Activated naive CD8-positive, alpha-beta T cell treated with anti-CD3 and anti-CD28 coated beads, Interleukin-2, amount 10 ng/mL, durations not matched to agents 7 days and 5 days (primary cell): ENCODE measurements at places on chromosomes 3 and 15.
A peak's percentile ranks its signal among the peaks of the same experiment; 100 is the strongest.

DNA sequence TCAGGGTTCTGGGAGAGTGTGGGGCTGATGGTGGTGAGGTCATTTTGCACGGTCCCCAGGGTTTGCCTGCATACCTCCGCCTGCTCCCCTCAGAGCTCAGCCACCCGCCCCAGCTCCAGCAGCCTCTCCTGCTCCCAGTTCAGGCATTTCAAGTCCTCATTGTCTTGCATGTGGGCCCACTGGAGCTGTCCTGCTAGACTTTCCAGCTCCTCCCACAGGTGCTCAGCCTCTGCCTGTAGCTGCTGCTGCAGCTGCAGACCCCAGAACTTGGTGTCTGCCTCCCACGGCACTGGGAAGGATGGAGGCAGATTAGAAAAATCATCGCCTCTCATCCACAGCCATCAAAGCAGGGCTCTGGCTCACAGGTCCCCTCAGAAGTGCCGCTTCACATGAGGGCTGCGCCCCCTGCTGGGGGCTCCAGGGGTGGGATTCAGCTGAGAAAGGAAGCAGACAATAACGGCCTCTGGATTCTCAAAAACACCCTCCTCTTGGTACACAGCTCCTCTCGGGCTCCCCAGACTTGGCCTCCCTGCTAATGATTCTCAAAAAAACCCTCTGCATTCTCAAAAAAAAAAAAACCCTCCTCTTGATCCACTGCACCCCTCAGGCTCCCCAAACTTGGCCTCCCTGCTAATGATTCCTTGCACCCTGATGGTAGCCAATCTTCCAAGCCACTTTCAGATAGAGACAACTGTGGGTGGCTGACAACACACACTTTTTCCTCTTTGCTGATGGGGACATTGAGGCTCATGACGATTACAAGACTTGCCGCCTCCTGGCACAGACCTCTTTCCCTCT, 89.3 kb upstream of the C2CD4B start:
- peak; percentile 78 for DNase-seq

DNA sequence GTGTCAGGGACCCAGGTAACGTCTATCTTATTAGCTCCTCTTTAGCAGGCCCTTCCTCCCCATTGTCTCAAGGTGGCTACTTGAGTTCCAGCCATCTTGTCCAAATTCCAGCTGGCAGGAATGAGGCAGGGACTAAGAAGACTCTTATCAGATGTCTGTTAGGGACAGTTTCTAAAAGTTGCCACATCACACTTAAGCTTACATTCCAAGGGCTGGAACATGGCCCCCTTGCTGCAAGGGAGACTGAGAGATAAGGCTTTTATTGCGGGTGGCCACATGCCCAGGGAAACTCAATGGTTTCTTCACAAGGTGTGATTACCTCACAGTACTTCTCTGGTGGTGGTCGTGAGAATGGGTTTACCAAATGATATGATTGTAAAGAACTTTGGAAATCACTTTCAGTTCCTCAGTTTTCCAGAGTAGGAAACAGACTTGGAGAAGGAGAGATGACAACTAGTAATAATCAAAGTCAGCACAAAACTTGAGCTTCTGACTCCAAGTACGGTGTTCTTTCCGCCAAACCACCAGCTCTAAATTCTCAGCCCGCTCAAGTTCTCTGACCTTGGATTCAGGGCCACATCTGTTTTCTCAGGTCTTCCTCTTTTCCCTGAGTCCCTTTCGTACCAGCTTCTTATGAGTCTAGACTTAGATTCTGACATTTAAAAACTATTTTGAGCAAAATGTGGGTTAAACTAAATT, 14.2 kb downstream of the PDIA5 start:
- no peak for DNase-seq

- no peak for DNase-seq
These were observed 24.0 kb downstream of the KNL1 start for GRCh38 chr15:40618023-40618422.

GRCh38 chr3:125594125-125594524, 1.2 kb downstream of the OSBPL11 start:
- no peak for DNase-seq

DNA sequence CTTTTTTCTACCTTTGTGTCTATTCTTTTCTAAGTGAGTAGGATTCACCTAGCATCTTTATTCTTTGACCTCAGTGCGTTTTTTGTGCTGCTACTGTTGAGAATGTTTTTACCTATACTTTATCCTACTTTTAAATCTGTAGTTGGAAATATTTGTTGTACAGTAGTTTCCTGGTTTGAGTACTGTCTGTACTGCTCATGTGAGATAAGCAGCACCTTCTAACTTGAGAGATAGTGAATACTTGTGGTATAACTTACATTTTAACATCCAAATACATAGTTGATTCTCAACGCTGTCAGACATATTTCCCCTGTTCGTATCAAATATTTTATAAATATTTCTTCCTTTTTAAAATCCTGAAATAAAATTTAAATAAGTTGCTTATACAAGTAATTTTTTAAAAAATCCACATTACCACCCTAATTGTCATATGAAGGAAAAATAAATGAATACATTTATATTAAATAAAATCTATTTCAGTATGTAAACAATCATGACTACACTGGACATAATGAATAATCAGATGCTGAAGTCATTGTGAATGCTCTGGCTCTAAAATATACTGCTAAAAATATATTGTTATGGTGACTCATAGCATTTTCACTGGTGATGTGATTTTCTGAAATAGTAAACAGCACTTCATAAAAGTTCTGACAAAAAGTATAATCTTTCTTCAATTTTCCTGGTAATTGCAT, 17.4 kb downstream of the ATP11B start:
- no peak for DNase-seq

DNA sequence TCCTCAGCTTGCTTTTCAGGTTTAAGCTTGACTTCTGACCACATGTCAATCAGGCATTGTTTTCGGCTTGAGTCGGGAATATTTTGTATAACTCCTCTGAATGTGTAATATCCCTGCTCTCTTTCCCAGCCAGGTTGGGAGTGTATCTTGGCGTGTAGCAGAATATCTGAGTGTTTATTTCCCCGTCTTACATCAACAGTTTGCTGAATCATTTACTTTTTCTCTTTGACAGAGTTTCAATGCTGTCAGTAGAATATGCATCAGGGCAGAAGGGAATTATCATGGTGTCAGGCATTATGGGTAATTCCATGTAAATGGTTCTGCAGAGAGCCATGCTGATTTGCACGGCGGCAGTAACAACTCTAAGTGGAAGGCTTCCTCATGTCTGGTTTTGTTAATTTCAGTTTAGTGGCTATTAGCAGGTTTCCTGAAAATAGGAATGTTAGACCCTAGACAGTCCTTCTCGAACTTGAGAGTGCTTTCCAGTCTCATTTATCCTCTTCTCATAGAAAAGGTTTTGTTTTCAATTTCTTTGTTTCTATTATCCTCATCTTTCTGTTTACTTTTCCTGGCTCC, 566.3 kb downstream of the AGBL1 start:
- no peak for DNase-seq

DNA sequence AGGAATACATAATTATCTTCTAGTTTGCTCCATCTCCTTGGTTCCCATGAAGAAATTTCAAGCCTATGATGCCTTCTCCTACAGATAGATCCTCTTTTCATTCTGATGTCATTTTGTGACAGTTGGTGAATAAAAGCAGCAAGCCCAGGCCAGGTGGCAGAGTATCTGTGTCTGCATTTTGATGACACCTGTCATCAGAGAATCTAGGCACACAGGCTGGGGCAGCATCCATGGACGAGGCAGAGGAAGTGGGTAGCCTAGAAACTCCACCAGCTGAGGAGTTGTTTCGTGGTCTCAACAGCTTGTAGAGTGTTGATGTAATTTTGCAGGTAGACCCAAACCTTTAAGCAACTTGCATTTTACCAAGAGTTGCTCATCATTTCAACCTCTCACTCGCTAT, 269.8 kb downstream of the FEZF2 start:
- DNase-seq = no peak

DNA sequence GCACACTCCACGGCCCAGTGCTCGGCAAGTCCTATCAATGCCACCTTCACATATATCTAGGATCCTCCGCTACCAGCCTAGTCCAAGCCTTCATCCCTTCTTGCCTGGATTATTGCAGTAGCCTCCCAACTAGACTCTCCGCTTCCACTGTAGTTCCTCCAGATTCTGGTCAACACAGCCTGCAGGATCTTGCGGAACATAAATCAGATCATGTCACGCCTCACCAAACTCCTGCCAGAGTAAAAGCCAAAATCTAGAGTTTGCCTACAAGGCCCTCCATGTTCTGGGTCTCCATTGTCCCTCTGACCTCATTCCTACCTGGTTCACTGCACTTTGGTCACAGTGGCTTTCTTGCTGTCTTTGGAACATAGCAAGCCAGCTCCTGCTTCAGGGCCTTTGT, 3.6 kb downstream of the BDH1 start:
- DNase-seq = no peak

GRCh38 chr3:12716605-12717151, 42.4 kb downstream of the TMEM40 start:
- no peak for DNase-seq

DNA sequence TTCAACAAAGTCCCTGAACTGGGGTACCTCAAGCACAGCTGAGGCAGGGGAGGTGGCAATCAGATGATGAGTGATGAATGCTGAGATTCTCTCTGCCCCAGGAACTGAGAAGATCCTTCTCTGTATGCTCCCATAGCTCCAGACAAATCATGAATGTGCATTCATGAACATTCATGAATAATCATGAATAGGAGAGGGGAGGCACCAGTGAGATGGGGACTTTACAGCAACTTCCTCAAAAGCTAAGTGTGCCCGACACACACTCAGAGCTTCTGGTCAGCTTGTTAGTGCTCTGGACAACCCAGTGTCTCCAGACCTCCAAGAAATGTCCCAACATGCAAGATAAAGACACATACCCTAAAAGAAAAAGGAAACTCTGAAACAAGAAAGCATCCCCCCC, 24.3 kb downstream of the LRRC2 start:
- no peak for DNase-seq

GRCh38 chr15:44598892-44599291, 61.9 kb downstream of the EIF3J start:
- DNase-seq = no peak

DNA sequence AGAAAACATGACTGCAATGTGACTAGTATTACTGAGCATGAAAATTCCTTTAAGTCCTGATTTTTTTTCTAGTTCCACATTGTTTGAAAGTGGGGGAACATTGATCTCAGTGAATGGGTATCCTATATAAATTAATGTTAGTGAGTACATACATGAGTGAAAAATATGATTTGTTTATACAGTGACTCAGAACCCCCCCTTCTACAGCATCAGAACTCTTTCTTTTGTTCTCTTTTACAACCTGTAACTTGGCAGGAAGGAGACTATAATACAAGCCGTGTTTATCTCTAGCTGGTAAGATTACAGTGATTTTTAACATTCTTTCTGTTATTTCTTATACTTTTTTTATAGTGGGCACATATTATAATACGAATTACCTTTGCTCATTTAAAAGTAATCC, 384.7 kb downstream of the PDCD6IP start:
- no peak for DNase-seq

GRCh38 chr3:138472141-138472825, 37.9 kb downstream of the ESYT3 start:
- DNase-seq = no peak

DNA sequence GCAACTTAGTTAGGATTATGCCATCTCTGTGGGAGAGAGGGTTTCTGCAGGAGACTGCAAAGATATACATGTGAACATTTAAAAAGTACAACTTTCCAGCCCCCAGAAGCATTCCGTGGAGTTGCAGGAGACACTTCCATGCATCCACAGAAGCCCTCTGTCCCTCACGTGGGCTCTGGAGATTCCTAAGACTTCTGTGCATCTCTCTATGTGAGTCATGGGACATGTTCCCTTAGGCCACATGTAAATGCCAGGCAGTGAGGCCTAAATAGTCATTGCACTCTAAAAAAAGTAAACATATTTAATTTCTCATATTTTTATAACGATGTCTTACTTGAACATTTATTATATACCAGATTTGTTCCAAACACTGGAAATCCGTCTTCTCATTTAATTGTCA, 126.5 kb upstream of the ROPN1 start:
- no peak for DNase-seq

DNA sequence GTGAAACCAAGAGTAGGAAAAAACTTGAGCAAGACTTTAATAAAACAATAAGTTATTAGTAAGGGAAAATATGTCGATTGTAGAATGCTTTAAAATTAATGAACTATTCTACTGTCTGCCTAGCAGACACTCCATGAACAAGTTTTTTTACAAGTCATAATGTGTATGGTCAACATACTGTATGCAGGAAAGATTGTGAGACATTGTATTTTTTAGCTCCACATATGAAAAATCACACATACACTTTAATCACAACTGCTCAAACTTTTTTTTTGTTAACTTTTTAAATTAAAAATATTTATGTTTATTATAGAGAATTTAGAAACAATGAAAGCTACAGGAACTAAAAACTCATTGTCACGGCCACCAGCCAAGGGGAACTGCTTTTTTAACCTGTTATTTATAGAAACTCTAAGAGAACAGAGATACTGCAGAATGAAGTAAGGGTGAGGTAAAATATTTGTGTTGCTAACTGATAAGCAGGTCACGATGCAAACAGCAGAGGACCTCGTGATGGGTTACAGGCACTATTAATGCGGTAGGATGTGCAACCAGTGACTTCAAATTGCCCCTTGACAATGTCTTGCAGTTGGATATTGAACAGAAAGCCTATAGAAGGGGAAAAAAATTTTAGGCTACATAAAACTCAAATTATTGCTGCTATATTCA, 53.0 kb downstream of the THSD4 start:
- DNase-seq = no peak

- DNase-seq = no peak
These were observed 100.4 kb downstream of the MCTP2 start for GRCh38 chr15:94331731-94332130.

DNA sequence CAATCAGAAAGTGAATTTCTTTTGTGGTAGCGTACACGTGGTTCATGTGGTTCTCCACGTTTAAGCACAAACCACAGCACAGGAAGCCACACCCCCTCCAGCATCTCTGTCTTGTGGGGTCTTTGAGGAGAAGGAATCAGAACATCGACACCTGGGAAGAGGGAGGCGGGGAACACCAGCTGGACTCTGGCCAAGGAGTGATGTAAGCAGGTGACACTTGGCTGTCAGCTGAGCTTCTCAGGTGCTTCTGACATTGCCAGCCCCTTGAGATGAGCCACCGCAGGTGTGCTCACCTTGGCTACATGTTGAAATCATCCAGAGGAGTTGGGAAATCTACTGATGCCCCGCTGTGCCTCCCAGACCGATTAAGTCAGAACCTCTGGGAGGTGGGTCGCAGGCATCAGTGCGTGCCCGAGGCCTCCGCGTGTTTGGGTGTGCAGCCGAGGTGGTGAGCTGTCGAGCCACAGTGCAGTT, 85.0 kb downstream of the FAM81A start:
- DNase-seq = peak; percentile 63

- no peak for DNase-seq
These were observed 98.7 kb downstream of the PLD1 start for GRCh38 chr3:171711461-171712170.
